ENCODE measurements at places on chromosomes 1 and 21.

- DNase-seq: no peak
These were observed 3.3 kb downstream of the DISP1 start for GRCh38 chr1:222818171-222818570.

DNA sequence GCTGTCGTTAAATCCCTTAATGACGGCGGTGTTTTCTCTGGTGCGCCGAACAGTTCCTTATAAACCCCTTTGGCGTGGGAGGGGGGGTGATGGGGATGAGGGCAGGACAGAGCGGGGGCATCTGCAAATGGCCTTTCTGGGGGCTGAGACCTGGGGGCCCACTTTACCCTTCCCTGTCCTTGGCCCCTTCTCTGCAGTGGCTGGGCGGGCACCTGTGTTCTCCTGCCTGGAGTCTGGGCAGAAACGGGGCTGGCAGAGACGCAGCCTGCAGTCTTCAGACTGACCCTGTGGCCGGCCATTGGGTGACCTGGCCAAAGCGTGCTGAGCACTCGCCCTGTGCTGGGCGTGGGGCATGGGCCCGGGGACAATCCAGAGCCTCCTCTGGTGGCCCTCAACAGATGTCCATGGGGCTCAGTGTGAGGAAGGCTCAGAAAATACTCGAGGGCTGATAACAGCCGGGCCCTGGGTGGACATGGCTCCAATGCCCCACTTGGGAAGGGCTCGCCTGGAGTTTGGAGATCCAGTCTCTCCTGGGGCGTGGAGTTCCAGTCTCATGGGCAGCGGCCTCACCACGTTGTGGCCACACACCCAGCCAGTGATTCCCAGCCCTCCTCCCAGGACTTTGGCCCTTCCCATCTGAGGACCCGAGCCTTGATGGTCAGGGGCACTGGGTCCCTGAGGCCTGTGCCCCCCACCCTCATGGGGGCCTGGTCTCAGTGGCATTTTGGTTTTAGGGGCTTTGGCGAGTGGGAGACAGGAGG lies 50.8 kb upstream of the ACTRT2 start:
- DNase-seq: no peak

GRCh38 chr1:2880812-2881295 lies 79.4 kb upstream of the TTC34 start:
- no peak for DNase-seq

DNA sequence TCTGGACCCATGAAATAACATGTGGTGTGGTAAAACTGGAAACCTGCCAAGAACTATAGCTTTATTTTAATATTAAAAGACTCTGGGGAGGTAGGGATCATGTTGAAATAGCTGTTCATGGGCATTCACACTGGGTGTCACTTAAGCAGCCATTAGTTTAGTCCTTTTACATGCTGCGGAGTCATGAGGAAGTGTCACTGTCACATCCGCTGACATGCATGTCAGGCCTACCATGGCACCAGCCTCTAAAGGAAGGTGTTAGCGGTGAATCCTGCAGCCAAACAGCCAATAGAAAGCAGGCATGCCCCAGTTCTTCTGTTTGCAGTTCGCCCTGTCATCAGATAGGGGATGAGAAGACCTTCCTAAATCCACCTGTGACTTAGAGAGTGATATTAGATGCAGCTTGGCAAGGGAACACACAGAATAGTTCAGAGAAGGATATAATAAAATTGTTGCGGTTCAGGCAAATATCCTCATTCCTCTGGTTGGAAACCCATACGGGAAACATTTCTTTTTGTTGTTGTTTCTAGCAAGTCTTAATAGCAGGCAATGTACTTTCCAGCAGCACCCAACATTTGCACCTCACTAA lies 100.4 kb downstream of the CACHD1 start:
- no peak for DNase-seq

DNA sequence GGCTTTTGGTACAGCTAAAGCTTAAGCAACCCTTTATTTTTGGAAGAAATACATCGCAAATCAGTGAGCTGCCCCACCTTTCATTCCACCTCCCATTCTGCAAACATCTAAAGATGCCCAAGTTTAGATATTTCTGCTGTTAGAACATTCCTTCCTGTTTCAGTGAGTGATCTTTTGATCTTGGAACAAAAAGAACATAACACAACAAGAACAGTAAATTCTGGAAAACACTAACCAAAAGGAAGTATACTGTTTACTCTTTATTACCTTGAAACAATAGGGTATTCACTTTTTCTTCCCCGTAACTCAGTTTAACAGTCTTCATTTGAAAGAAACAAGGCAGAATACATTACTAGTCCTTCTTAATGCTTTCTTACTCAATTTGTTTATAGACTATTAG lies 40.6 kb downstream of the HNRNPR start:
- DNase-seq: no peak

GRCh38 chr1:202010180-202011015 lies at the start of gene ELF3:
Gene ELF3, plus strand, starts transcription at chr1:202010587. Its CDS starts 550 bp downstream, at chr1:202011137.
- no peak for DNase-seq

- no peak for DNase-seq
These were observed 17.6 kb downstream of the SHISA4 start for GRCh38 chr1:201906336-201906735.

DNA sequence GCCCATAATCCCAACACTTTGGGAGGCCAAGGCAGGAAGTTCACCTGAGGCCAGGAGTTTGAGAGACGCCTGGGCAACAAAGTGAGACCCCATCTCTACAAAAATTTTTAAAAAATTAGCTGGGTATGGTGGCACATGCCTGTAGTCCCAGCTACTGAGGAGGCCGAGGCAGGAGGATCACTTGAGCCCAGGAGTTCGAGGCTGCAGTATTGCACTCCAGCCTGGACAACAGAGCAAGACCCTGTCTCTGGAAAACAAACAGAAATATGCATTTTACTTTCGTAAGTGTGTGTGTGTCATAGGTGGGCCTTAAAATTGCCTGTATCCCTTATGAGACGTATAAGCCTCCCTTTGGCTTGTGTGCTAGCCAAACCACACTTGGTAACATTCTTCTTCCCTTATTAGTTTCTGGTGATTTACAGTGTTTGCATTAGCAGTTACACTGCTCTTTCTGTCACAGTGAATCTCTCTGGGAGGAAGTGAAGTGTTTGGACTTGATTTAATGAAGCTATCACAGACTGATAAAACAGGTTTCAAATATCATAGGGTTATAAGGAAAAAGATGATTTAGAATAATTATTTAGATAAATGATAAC lies 48.9 kb upstream of the KIF26B start:
- DNase-seq: no peak

- DNase-seq: no peak
These were observed 295.4 kb downstream of the AGBL4 start for GRCh38 chr1:49728377-49728776.

DNA sequence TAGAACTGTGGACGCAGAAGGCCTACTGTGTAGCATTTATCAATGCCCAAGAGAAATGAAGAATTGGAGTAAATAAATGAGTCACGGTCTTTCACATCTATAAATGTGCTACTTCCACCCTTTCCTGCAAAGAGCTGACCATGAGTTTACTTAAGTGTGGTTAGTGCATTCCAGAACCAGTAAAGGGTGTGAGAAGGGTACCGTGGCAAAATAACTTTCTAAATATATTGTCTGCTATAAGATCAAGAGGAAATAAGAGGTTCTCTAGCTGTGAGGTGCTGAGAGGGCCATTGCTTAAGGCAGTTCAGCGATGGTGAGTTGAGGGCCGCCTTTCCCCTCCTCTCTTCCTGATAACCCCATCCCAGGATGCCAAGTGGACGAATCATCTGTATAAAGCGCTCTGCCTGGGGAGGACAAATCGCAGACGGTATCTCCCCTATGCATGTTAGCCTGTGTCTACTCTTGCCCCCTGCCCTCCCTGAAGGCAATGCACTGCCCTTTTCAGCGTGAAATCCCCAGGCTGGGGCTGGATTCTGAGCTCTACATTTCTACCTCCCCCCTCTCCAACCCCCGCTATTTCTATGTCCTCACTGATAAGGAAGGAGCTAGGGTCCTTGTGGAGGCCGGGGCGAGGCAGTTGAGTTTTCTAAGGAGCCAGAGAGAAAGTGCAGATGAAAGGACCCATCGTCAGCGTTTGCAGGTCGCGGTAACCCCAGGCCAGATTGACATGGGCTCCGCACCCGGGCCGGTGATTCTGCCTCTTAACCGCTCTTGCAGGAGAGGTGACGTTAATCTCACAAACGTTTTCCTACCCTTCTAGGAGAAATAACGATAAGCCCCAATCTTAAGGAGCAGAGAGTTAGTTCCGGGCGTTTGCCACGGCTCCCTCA lies 1.5 kb upstream of the NCAM2 start:
- DNase-seq: no peak

GRCh38 chr1:75672108-75672507 lies 52.4 kb upstream of the ACADM start:
- no peak for DNase-seq

- DNase-seq: no peak
These were observed 5.0 kb upstream of the HPCA start for GRCh38 chr1:32881291-32881690.

DNA sequence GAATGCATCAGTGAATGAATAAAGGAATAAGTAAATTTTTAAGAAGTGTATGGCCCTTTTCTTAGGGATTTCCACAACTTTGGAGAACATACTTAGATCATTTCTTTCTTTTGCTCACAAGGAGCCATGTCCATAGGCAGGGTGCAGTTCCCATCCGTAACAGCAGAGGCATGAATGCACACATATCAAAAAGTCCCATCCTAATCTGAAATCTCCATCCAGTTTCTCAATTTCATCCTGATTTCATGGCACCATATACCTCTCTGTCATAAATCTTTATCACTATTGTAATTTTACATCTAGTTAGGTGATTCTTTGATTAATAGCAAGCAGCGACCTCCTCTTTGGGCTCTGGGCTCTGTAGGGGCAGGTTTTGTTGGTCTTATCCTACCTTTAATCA lies 359.2 kb downstream of the RRAGC start:
- DNase-seq: no peak

All from GOT3 (cell line).